Stimulated activated CD4-positive, alpha-beta T cell treated with anti-CD3 and anti-CD28 coated beads, Interleukin-1b, Interleukin-23, amount 100 ng/mL, for 1 hour (primary cell): ENCODE measurements at places on chromosomes 6 and 20.
A peak's percentile ranks its signal among the peaks of the same experiment; 100 is the strongest.

DNA sequence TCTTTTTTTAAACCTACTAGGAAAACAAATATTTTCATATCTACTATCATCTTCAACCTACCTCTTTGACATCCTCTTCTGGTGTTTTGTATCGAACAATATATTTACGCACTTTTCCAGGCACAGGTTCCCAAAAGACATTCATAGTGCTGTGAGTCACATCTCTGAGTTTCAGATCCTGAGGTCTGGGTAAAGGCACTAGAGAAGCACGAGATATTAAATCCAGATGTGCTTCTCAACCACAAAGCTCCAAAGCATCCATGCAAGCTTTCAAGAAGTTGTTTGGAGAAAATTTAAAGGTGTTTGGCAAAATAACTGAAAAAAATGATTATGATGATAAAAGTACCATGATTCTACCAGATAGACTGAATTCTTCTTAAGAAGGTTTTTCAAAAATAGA, 62.7 kb downstream of the COL12A1 start:
- DNase-seq: no peak

DNA sequence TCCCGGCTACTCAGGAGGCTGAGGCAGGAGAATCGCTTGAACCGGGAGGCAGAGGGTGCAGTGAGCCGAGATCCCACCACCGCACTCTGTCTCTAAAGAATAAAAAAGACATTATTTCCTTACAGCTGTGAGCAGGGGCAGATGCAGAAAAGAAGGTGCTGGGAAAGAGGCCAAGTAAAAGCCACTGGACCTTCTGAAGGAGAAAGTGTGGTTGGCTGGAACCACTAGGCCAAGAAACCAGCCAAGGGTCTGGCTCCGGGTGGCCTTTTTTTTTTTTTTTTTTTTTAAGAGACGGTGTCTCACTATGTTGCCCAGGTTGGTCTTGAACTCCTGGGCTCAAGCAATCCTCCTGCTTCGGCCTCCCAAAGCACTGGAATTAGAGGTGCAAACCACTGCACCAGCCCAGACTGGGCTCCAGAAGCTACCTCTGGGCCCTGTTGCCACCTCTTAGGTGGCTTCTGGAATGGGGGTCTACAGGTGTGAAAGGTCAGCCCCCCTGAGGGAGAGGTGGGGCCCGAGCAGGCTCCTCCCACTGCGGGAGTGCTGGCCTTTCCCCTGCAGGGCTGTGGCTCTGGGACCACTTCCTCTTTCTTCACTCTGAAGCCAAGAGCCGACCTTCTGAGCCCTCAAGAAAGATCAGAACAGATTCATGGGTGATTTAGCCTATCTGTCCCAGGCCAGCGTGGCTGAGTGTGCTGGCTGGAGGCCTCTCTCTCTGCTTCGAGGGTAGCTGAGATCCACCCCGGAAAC, at the start of gene FGD2:
FGD2 (plus strand) TSS at position 595 of the 750 bp plus-strand sequence. CDS start 163 bp downstream, outside the sequence.
- no peak for DNase-seq

GRCh38 chr20:18851629-18852028, 38.0 kb downstream of the SCP2D1 start:
- no peak for DNase-seq

DNA sequence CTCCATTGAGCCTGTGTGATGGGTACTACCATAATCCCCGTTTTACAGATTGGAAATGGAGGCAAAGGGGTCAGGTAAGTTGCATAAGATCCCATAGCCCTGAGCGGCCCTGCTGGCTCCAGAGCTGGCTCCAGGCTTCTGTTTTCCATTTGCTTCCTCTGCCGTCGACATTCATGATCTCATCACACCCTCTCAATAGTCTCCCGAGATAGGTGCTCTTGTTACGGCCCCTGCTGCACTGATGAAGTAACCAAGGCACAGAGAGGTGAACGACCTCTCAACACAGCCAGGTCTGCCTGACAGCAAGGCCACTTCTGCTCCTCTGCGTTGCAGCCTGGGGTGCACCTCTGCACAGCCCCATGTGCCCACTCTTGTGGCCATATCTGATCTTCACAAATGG, 16.9 kb downstream of the CDH22 start:
- no peak for DNase-seq

DNA sequence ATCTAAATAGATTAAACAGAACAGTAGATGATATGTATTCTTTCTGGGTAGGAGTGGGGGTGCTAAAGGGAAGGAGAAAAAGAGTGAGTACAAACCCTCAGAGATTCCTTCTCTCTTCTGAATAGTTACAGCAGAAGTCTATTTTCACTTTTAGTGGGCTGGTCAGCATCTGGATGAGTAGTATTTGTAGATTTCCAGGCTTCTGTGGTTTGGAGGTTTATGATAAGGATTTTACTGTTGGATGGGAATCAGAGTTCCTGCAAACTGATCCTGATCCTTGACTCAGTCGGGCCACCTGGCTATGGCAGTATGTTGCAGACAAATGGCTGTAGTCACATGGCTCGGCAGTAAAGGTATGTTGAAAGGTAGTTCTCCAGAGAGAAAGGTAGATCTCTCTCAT, 84.3 kb upstream of the IFNGR1 start:
- no peak for DNase-seq

GRCh38 chr6:161064915-161065314, 73.3 kb downstream of the MAP3K4 start:
- DNase-seq: no peak

DNA sequence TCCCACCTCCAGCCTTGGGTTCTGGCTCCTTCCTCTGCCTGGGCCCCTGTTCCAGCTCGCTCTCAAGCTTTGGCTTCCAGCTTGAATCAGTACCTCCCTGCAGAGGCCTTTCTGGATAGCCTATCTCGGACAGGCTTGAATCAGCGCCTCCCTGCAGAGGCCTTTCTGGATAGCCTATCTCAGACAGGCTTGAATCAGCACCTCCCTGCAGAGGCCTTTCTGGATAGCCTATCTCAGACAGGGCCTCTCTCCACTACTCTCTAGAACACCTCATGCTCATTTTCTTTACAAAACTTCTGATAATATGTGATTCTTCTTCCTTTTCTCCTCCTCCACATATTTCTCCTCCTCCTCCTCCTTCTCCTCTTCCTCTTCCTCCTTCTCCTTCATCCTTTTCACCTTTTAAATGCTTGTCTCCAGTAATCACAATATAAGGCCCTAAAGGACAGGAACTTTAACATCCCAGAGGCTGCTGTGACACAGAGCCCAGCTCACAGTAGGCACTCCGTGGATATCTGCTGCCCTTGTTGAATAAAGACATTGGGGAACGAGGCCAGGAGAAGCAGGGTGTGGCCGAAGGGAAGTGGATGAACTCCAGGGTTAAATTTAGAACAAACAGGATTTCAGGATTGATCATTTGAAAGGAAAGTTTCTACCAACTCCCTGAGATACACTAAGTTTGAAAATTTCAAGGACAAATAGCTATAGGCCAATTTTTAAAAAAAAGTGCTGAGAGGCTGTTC, 9.3 kb upstream of the RPS6KA2 start:
- DNase-seq: no peak

GRCh38 chr20:14829906-14830305, 492.5 kb upstream of the FLRT3 start:
- DNase-seq: no peak

DNA sequence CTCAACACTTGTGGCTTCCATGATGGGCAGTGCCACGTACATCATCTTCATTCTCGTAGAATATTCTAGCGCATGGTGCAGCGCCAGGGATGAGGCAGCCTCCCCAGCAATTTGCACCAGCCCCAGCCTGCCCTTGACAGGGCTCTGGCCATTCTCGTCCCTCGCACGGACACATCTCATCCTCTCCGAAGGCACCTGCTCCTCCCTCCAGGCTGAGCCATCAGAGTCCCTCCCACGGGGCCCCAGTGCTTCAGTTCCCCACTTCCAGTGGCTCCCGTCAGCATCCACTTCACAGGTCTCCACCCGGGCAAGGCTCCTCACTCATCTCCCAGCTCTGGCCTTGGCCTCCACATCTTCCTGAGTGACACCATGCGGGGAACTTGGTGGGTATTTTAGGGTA, 13.3 kb upstream of the PHACTR3 start:
- DNase-seq: no peak

DNA sequence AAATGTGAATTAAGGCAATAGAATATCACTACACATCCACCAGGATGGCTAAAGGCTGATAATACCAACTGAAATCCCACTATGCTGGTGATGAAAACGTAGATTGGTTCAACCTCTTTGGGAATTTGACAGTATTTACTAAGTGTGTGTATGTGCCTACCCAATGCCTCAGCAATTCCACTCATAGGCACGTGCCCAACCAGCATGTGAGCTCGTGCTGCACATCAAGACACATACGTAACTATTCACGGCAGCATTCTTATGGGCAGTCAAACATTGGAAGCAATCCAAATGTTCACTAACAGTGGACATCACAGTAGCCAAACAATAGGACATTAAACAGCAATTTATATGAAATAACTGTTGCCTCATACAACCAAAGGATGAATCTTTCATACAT, 15.7 kb upstream of the AFDN start:
- DNase-seq: no peak

DNA sequence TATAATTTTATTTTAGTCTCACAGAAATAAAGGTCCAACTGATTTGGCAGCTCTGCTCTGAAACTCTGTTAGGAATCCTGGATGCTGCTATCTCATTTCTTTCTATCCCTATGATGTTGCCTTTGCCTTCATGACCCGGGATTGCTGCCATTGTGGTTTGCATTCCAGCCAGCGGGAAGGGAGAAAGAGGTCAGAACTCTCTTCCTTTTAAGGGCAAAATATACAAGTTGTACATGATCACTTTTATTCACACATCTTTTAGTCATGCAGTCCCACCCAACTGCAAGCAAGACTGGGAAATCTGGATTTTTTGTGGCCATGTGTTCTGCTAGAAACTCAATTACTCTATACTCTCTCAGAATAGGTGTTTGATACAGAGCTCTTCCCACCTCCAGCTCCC, 263.1 kb upstream of the ZFP64 start:
- no peak for DNase-seq

- peak; percentile 59 for DNase-seq
Observed at GRCh38 chr6:292506-293192, 362 bp downstream of the DUSP22 start.

GRCh38 chr20:44478206-44478605, 2.5 kb downstream of the TTPAL start:
- DNase-seq: no peak

DNA sequence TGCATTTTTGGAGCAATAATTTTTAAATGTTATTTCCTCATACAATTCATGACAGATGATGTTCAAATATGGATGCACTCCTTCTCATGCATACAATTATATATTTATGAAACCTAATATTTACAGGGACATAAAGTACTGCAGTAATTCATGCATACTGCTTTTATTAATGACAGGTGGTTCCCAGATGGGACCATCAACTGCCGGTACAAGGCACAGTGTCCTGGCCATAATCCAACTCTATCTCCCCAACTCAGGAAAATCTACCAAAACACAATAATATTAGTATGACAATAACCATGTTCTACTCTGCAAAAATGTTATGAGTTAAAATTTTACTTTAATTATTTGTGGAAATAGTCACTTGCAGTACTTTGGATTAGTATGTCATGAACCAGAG, 77.8 kb downstream of the VIP start:
- no peak for DNase-seq

DNA sequence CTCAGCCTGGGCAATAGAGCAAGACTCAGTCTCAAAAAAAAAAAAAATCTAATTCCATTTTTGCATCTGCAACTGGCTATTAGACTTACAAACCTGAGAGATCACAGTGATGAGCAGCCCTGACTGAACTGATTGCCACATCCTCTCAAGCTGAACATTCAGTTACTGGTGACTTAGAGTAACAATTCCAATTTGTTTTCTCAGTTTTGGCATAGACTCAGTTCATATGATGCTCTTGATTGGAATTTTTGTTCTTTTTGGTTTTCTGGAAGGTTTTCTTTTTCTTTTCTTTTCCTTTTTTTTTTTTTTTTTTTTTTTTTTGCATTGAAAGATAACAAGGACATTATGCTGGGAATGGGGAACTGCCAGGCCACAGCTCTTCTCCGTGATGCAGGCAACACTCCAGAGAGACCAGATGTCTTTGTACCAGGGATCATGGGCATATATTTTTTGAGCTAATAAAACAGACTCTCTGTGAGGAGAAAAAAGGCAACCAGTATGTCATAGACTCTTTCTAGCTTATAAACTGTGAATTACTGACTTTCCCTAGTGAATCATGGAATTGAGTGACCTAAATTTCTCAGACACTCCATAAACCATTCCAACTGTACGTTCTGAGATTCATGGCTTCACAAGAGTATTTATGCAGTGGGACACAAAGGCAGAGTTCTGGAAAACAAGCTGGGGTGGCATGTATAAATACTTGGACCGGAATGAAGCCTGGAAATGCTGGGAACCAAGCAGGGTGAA, 86.0 kb upstream of the SLC2A12 start:
- no peak for DNase-seq

DNA sequence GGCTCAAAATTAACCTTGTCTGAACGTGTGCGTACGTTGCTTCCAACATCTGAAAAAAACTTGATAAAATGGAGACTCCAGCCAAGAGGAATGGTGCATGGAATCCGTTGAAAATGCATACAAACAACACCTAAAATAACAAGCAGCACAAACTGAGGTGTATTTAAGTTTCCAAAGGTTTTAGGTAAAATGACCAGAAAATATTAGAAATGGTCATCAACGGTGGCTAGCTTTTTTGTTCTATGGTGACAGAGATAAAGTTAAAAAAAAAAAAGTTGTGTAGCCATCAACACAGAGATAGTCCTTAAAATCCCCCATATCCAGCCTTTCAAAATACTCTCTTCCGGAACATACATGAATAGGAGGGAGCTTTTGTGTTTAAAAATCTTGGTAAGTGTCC, 651 bp upstream of the TFAP2B start:
- no peak for DNase-seq

DNA sequence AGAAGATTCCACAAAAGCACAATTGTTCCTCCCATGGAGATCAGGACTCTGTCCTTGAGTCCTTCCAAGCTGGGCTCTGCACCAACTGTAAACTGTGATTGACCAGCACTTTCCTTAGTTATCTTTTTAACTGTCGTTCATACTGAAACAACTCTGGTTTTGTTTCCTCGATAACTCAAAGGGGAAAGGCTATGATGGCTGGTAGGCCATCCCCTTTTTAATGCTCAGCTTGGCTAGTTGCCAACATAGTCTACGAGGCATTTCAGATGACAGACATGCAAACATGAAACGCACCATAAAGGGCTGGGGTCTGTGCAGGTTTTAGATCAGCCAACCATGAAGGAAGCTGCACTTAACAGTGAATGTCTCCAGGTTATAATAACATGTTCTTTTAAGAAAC, 497.1 kb upstream of the ARID1B start:
- DNase-seq: no peak

DNA sequence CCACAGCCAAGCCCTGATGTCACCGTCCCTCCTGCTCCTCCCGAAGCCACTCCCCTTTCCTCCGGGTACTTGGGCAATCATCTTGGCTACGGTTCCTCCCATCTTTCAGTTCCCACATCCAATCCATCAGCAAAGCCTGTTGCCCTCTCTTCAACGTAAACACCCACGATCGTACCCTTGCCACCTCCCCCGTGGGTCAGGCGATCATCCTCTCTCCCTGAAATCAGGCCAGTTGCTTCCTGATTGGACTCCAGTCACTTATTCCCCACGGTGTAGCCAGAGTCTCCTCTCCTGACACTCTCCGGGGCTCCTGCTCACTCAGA, 44.5 kb downstream of the SULF2 start:
- no peak for DNase-seq

GRCh38 chr6:6090861-6091607, 84.3 kb upstream of the NRN1 start:
- no peak for DNase-seq
